ENCODE measurements at places on chromosomes 7 and 10.
A peak's percentile ranks its signal among the peaks of the same experiment; 100 is the strongest.

DNA sequence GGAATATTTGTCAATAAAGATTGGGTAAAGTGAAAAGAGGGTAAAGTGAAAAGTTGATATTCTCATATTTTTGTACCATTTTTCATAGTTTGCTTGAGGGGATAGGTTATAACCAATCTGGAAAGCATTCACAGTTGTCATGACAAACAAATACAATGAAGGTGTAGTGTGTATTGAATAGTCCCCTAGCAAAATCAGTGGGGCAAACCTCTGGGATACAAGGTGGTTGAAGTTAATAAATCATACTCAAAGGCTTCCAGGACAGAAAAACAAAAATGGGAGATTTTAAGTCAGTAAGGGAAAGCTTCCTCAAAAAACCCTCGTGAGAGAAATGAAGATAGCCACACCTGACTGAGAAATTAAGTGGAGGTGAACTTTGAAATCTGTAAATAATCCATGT, 39.4 kb downstream of the PHTF2 start:
- no peak for DNase-seq

- DNase-seq: no peak
Observed at GRCh38 chr10:33304423-33305225, 29.8 kb downstream of the NRP1 start.

- no peak for DNase-seq
Observed at GRCh38 chr10:106982268-106982667, 182.2 kb downstream of the SORCS1 start.

DNA sequence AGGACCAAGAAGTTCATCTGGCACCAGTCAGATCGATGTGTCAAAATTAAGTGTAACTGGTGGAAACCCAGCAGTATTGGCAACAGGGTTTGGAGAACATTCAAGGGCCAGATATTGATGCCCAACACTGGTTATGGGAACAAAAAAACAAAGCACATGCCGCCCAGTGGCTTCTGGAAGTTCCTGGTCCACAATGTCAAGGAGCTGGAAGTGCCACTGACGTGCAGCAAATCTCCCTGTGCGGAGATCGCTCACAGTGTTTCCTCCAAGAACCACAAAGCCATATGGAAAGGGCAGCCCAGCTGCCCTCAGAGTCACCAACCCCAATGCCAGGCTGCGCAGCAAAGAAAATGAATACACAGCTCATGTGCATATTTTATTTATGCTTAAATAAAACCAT, 10.1 kb upstream of the C7orf33 start:
- DNase-seq: no peak

GRCh38 chr10:118216020-118216419, 126.1 kb downstream of the FAM204A start:
- DNase-seq: no peak

DNA sequence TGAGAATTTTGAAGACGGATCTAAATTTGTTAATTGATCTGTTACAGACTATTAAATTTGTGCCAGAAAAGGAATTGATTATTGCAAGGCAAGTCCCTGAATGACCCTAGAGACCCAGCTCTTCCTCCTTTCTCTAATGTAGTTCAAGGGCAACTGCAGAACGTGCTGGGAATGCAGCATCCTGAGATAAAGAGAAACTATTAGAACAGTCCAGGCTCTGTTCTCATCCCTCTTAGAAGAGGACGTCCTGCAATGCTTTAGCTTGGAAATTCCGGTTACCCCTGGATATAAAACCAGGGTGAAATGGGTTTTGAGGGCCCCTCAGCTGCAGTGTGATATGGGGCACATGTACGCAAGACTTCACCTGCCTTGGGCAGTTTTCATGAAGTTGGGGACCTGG, 67.3 kb downstream of the PTN start:
- no peak for DNase-seq

- peak; percentile 14 for DNase-seq
Observed at GRCh38 chr7:12322903-12323300, 80.8 kb downstream of the VWDE start.

GRCh38 chr10:1643161-1643907, 94.0 kb downstream of the ADARB2 start:
- peak; percentile 56 for DNase-seq

DNA sequence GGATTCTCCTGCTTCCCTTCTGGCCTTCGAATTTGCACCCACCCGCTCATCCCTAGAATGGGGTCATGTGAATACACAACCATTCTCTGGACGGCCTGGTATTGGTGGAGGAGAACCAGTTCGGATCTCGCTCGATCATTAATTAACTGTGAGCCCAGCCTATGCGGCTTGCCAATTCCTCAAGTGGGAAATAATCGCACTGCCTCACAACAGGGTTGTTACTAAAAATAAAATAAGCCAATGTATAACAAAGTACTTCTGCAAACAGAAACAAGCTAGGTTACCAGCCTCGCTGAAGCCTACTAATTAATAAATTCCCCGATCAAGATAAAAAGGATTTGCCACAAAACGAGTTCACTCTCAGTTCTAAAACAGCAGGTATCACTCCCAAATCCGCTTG, 16.2 kb downstream of the CTBP2 start:
- DNase-seq: no peak

- DNase-seq: no peak
Observed at GRCh38 chr10:77390481-77390891, 247.1 kb downstream of the KCNMA1 start.

DNA sequence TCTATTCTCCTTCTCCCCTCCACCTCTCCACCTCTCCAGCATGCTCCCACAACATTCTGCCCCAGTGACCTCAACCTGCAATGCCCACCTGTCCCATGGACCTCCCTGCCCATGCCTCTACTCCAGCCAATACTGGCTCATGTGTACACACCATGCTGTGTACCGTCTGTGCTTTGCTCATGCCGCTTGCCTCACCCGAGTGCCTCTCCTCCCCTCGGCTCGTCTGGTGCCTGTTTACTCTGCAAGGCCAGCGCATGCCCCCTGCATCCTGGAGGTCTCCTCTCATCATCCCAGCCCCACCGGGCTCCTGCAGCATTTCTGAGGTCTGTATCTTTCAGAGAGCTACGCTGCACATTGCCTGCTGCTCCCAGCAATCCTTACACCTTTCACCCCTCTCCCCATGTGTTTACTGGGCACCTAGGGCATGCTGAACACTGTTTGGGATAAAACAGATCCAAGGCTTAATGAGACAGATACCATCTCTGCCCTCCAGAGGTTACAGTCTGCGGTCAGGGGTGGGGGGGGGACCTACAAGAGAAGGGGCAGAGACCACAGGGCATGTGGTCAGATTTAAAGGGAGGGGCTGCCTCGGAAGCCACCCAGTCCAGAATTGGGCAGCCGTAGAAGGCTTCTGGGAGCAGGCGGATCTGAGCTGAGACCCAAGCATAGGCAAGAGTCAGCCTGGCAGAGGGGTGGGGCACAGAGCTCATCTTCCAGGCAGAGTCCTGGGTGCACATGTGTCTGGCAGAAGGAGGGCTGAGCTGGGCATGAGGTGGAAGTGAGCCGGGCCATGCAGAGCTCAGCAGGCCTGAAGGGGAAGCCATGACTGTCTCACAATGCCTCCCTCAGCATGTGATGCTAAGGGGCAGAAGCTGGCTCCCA, 29.6 kb upstream of the PSAP start:
- DNase-seq: no peak

- no peak for DNase-seq
Observed at GRCh38 chr10:119241066-119241465, 33.7 kb downstream of the GRK5 start.

DNA sequence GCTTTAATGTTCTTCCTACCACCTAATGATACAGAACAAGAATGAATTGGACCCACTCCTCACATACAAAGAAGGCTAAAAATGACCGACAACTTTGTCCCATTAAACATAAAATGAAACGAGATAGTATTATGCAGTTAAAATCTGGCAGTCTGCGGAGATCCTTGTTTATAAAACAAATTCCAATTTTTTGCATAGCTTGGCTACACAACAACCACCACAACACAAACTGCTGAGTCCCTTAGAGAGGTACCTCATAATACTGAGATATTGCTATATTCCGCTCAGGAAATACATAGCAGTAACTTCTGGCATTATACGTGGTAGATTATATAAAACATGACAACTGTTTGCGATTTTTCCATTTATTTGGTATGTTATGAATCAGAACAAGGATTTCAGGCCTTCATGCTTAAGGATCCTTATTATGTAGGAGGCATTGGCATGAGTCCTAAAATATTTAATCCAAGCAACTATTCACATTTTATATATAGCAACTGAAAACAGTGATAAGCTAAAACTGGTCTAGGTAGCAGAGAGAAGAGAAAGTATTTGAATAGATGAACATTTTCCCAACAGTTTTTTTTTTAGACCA, 96.0 kb downstream of the ANK3 start:
- DNase-seq: no peak

DNA sequence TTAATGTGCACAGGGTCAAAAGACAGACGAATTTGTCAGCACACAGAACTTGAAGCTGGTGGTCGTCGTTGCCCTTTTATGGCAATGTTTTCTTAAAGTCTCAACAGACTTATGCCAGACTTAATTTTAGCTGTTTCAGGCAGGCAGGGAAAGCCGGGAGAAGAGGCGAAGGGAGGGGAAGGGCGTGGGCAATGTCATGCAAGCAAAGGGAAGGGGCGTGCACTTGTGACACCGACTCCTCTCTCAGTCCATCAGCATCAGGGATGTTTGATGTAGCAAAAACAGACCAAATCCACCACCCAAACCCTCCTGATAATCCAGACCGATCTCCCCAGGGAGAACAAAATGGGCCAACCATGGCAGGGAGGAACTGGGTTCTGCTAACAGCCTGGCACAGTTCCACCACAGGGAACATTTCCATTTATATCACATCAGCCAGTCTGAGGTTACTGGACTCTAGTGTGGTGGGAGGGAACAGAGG, 118.1 kb upstream of the RHEB start:
- no peak for DNase-seq

DNA sequence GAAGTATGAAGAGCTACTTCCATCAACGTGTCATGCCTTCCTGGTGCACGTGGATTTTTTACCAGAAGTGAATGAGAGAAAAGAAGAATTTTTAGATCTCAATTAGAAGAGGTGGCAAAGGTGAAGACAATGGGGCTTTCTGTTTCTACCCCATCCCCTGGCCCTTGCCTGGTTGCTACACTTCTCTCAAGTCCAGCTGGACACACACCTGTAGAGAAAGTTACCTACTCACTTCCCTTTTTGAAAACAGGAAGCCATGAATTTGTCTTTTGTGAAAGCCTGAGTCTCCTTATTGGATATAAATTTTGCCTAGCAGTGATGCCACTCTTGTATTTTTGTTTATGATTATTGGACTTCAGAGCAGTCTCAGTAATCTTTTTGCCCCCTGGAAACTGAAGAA, 142.9 kb upstream of the AKR1E2 start:
- DNase-seq: no peak

- DNase-seq: no peak
Observed at GRCh38 chr7:157402911-157403534, 66.2 kb downstream of the DNAJB6 start.

DNA sequence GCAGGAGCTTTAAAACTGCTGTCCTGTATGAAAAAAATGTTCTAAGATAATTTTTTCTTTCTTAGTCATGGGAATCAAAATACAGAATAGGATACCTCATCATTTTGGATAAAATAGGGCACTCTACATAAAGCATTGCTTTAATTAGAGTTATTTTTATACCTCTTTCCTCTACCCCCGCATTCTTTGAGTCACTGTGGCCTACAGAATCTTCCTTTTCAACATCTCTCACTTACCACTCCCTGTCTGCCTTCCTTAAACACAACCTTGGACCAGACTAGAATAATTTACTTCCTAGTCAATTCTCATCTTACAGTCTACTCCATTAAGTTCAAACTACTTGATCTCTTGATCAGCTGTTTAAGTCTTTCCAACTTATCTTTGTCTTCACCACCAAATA, 462.3 kb downstream of the PHTF2 start:
- DNase-seq: no peak

DNA sequence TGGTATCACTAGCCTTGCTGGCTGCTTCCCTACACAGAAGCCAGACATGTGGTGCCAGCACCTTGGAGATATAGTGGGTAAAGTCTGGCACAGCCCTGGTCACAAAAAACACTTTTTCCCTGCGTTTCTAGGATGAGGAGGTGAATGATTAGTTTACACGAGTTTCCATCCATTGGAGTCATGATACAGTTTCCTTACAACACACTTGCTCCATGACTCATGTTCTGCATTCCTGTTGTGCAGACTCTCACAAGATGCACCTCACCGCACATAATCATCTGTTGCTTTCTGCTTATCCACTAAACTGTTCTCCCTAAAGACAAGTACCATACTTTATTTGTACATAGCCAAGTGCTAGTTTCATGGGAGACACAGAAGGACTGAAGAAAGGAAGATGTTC, 747.1 kb upstream of the GALNT17 start:
- no peak for DNase-seq

DNA sequence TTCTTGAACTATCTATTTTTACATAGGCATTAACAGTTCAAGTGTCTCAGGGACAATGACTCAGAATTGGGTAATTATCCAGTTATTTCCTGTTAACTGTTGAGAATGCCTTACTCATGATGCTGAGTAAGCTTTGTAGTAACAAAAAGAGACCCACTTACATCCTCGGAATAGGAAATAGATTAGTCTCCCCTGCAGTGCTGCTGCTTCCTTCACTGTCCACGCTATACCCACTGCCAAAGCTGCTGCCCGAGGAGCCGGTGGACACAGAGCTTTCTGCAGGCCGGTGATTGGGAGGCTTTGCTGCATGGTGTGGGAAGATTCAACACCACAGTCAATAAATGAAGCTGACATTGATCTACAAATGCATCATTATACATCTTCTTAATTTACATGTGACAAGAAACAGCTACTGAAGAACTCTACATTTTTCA, 357.1 kb downstream of the PCLO start:
- no peak for DNase-seq

DNA sequence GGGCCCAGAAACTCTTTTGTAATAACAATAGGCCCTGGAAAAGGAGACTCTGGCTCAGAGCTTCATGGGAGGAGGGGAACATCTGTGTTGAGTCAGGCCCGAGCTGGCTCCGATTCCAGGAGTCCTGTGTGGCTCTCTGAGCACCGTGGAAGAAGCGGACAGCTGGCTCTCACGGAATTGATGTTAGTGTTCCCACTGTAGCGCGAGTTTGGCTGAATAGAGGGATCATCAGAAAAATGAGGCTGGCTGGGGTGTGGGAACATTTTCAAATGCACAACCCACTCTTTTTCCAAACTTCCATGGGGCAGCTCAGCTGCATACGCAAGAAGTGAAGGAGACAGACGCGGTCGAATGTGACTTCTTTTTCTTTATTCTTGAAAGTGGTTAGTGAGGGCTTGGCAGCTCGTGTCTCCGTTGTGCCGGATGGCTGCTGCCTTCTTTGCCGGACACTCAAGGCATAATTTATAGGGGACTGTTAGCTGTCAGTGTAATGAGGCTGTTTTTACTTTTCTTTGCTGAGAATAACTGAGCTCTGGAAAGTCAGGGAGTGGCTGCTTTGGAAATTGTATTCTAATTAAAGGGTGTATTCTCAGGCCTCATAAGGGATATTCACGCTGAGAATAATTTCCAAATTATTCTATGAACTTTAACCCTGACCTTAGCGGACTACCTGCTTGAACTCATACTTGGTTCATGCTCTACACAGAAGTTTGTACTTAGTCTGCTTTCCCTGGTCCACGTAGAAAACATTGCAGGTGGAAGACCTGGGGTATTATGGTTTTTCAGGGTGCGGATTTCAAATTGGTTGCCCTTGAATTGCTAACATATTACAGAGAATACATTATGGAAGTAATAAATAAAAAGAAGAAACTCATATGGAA, 23.1 kb downstream of the MDFIC start:
- no peak for DNase-seq

Measured in activated CD4-positive, alpha-beta memory T cell treated with anti-CD3 and anti-CD28 coated beads for 36 hours (primary cell).